ENCODE measurements at places on chromosomes 7 and 10.

DNA sequence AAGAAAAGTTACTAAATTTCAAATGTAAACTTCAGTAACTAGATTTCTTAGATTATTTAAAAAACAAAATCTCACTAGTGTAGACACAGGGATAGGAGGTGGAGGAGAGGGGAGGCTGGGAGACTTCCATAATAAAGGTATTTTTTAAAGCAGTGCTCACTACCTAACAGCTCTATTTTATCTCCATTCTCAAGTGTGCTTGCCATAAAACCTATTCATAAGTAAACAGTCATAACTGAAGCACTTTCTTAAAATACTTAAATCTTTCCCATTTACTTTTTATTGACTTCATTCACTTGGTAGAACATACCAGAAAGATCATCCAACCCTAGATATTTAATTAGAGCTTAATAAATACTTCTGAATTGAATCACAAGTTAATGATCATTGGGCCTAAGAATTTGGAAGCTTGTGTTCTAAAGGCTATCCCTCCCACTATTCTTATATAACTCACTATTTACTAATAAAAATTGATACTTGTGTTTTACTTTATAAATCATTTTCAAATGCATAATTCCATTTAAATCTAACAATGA lies 107.4 kb downstream of the SNX13 start:
- DNase-seq = no peak

GRCh38 chr10:120527691-120528090 lies 70.7 kb downstream of the PLPP4 start:
- no peak for DNase-seq

DNA sequence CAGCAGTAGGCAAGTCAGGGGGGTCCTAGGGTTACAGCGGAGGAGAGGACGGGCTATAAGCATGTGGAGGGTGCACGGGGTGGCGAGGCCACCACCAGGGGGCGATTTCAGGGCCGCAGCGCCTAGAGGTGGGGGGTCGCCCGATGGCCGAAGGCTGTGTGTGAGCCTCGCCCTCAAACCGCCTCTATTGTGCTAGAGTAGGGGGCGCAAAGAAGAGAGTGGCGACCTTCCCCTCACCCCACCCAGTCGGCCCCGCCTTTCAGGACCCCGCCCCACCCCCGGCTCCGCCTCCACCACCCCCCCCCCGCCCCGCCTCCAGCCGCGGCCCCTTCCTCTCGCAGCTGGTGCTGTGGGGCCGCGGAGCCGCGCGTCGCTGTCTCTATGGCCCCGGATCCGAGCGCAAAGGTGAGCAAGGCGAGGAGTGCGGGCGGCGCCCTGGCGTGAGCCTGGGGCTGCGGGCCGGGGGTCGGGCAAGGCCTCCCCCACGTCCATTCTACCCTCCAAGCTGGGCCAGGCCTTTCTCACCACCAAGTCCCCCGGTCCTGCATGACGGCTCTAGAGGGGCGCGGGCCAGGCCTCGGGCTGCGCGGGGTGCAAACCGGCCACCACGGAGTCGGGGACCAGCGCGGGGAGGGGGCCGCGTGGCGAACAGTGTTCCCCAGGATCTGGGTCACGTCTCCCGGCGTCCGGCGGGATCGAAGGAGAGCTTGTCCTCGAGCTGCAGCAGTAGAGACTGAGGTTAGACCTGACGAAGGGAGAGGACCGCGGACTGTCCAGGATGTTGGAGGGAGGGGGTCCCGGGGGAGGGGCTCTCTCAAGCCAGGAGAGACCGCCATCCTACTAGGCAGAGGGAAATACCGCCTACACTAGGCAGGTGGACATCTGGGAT lies at the start of gene SEMA4G:
Gene SEMA4G, plus strand, starts transcription at position 318 of the 889 bp plus-strand sequence. CDS start 3,409 bp downstream, outside the sequence.
- peak; percentile 35 for DNase-seq

DNA sequence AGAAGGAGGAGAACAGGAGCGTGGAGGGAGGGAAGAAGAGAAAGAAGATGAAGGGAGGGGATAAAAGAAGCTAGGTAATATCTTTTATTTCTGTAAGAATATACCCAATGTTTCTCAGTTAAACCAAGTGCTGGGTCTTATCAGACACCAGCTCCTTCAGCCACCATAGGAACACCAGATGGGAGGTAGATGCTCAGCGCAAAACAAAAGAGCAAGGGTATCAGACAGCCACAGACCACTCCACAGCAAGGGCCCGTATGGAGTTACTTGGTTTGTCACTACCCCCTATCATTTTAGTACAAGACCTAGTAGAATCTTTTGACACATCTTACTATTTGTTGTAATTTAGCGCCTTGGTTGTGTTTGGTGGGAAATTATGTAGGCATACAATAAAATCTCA lies 65.9 kb upstream of the FAM133B start:
- no peak for DNase-seq

DNA sequence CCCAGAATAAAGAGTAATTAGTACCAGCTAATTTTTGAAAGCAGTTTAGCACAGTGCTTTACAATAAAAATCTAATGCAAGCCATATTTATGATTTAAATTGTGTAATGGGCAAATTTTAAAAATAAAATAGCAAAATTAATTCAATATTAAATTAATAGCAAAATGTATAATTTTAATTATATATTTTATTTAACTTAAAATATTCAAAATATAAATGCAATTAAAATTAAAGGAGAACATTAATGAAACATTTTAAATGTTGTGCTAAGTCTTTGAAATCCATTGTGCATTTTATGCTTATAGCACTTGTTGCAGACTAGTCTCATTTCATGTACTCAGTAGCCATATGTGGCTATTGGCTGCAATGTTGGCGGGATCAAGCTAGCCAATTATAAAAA lies 367.6 kb downstream of the SUGCT start:
- no peak for DNase-seq

- no peak for DNase-seq
Observed at GRCh38 chr10:131083915-131084790, 227.4 kb downstream of the TCERG1L start.

- DNase-seq = no peak
Observed at GRCh38 chr10:81013771-81014170, 476.1 kb downstream of the SH2D4B start.

DNA sequence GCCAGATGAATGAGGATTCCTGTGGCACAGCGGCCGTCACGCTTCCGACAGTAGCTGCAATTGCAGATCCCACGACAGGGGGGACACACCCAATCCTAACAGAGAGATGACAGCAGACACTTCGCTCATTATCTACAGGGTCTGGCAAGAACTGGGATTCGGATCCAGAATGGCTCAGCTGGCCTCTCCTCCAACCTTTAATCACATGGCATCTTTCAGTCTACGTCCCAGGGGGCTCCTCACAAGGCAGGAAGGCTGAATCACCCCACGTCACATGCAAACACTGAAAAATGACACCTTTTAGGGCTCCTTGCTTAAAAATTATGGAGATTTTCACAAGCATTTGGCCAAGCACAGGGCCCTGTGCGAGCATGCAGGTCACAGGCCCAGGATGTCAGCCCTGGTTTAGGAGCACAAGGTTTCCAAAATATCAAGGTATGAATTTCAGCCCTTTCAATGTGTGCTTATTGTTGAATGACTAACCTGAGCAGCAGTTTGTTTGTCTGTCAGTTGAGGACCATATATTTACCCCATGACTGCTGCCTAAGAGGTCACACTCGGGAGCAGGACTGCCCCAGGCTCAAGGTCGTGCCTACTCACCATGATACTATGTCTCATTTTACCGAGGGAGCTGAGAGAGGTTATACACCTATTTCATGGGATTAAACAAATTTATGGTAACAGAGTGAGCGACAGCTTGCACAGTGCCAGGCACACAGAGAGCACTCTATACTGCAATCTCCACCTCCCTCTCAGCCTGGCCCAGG lies 42.5 kb downstream of the CDCA7L start:
- DNase-seq = no peak

- no peak for DNase-seq
Observed at GRCh38 chr7:142894985-142895593, 9.5 kb upstream of the TRPV6 start.

- no peak for DNase-seq
Observed at GRCh38 chr10:126118476-126118875, 222.1 kb downstream of the FANK1 start.

DNA sequence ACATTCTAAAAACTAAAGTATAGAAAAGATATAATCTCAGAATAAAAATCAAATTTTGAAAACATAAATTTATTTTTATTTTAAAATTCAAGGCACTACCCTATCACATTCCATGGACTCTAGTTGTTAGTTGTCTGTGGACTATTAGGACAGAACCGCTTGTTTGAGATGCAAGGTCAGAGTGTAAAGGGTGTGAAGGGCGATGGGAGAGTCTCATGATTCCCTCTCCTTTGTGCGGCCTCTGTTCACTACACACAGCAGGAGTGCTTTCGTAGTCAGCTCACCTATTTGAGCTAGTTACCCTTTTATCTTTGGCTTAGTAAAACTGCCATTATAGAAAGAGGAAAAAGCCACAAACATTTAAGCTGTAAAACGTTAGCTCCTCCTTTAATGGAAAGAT lies 189.8 kb upstream of the TEX47 start:
- DNase-seq = no peak

Measured in stimulated activated CD4-positive, alpha-beta T cell treated with anti-CD3 and anti-CD28 coated beads, Interleukin-4, amount 100 ng/mL, for 24 hours (primary cell).